Hypothalamus (tissue), 51 donors: ENCODE measurements at places on chromosomes 2 and 18.

DNA sequence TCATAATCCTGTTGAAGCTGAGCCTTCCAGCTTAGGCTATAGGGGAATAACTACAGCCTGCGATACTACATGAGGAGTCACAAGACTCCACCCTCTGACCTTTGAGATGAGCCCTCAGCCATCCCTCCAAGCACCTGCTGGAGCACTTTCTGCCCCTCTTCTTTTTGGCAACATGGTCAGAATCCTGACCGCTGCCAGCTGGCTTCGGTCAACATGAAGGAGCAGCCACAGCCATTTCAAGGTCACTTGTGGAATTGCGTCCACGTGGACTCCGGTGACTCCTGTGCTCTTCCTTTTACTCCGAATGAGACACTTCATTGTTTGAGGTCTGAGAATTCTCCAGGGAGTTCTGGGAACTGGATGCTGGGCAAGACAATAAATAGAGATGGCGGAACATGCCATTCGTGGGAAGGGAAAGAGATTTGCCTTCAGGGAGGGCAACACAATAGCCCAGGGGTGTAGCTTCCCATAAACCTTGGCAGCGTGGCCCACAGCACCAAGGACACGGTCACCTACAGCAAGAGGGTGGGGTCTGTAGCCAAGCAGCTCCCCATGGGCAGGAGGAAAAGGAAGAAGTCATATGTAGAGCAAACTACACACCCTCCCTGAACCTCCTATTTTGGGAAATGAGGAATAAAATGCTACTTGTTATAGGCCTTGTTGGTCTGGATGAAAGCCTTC is 73.3 kb upstream of the PPP1CB start:
- no peak for DNase-seq

- DNase-seq = no peak
These were observed 349.7 kb upstream of the TMEFF2 start for GRCh38 chr2:192544371-192544955.

DNA sequence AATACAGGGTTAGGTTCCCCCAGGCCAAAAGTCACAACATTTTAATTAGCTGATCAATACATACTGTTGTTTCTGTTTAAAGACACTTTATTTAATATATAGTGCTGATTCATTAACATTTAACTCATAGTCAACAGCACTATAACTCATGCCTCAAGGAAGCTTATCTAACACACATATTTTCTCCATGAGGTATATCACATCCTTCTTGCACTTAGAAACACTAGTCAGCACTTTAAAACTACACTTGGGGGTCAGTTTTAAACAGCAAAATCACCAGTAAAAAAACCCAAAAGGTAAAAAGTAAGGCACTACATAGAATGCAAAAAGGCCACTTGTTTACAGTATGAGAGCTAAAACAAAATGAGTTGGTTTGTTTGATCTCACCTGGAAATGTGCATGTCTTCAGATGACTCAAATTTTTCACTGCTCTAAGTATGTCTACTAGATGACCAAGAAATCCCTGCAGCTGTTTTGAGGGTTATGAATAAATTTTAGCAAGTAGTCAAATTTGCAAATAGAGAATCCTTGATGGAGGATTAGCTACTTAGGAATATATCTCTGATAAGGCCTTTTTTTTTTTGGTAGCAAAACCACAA is 54.1 kb upstream of the EPB41L5 start:
- no peak for DNase-seq

DNA sequence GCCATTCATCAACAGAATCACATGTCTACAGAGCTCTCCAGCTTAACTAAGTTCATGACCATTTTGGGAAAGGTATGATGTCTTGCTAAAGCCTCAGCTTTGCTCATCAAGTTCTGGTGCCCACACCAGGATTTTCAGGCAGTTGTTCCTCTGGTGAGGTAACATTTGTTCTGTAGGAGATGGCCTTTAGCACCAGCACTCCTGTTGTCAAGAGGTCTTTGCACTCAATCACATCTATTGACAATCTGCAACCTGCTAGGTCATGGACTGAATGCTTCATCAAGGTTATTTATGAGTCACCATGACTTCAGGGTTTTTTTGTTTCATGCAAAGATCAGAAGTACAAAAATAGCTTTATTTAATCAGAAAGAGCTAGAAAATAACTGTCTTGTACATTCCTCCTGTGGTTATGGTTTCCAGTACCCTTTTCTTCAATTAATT is 36.6 kb upstream of the VIT start:
- no peak for DNase-seq
